IMR-90 (cell line): ENCODE measurements at places on chromosomes 3 and 15. TPM values are rescaled to one million over a fixed set of nuclear protein-coding genes. Genes with fewer than 3 reads are reported as not detected.

Gene SLITRK3
- total RNA-seq: not detected in 2 replicates

Gene SMCO1
- not detected in 2 replicates for total RNA-seq

Gene C3orf49
- total RNA-seq: not detected in 2 replicates

Gene ZKSCAN7
- 4.7 TPM in 2 replicates for total RNA-seq

Gene THPO
- total RNA-seq: not detected in 2 replicates

Gene GAP43
- total RNA-seq: 0.36 and 0.56 TPM in 2 replicates

Gene ZMYND10
- 0.83 and 1.1 TPM in 2 replicates for total RNA-seq
